ENCODE measurements at places on chromosomes 16 and 17.

DNA sequence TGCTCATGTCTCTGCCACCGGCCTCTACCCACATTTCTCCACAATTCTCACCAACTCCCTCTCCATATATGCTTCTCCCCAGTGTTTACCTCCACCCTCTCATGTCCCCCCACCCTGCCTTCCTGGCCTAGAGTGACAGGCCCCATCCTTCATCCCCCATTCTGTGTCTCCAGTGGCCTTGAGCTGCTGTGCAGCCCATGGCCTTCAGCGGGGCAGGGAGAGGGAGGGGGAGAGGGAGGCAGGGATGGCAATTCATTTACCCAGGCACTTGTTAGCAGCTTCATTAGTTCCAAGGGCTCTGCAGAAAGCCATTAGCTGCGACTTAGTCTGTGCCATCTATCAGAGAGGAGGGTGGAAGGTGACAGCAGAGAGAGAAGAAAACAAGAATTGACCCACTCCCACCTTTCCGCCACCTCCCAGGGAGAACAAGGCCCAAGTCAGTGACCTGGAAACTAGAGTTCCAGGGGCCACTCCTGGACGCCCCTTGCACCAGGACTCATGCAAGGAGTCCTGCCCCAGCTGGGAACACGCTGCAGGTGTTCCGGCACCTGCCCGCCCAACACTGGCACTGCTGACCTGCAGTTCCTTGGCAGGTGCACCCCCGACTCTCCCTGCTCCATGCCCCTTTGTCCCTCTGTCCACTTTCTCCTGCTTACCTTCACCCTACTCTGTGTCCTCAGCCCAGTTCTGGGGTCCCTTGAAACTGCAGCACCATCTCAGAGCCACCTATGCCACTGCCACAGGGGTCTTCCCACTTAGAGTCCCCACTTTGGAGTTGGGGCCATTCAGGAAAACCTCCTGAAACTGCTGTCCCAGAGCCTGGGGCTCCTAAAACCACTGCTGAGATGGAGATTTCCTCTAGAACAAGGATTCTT lies 23.5 kb upstream of the PYY start:
- no peak for DNase-seq

- no peak for DNase-seq
These were observed 29.3 kb downstream of the UNC13D start for GRCh38 chr17:75814900-75815373.

DNA sequence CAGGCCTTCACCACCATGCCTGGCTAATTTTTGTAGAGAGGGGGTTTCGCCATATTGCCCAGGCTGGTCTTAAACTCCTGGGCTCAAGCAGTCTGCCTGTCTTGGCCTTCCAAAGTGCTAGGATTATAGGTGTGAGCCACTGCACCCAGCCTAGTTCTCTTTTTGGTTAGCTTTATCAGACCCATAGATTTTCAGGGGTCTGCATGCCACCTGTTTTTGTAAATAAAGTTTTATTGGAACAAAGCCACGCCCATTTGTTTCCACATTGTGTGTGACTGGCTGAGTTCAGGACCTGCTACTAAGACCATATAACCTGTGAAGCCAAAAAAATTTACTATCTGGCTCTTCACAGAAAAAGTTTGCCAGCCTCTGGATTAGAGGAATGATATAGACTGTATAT lies 7.6 kb downstream of the PSMD11 start:
- no peak for DNase-seq

DNA sequence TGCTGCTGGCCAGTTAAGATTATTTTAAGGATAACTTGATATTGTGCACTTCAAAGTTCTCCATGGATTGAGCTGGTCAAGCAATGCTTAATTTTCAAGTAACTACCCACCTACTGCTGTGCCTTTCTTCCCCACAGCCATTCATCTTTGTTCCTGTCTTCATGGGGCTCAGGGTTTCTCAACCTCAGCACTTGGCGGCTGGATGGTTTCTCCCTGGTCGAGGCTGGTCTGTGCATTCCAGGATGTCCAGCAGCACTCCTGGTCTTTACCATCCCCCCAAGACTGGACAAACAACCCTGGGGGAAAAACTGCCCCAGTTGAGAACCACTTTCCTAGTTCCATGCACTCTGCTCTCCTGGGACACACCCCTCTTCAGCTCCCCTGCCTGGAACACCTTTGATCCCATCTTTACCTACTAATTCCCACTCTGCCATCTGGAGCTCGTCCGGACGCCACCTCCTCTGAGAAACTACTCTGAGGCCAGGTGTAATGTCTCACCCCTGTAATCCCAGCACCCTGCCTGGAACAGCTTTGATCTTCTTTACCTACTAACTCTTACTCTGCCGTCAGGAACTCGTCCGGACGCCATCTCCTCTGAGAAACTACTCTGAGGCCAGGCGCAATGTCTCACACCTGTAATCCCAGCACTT lies 81.5 kb downstream of the NXN start:
- DNase-seq: no peak

GRCh38 chr17:3552916-3553315 lies 4.7 kb downstream of the TRPV3 start:
- no peak for DNase-seq

DNA sequence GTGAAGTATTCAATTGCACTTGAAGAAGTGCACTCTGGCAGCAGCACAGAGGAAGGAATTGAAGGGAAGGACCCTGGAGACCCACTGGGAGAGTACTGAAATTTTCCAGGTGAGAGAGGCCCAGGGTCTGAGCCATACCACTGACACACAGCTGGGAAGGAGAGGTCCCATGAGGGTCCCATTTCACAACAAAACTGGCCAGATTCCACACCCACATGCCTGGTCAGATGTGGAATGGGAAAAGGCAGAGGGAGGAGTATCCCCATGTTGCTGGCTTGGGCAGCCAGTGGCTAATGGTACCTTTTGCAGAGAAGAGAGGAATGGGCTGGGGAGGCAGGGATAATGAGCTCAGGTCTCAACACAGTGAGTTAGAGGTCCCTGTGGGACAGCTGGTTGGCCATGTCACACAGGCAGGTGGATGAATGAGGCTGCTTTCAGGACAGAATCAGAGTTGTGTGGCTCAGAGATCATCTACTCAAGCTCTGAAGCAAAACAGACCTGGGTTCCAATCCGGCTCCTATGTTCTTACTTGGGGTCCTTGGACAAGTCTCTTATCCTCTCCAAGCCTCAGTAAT lies 26.2 kb upstream of the NGFR start:
- no peak for DNase-seq

- DNase-seq: no peak
These were observed 58.7 kb downstream of the CENPV start for GRCh38 chr17:16294560-16294959.

DNA sequence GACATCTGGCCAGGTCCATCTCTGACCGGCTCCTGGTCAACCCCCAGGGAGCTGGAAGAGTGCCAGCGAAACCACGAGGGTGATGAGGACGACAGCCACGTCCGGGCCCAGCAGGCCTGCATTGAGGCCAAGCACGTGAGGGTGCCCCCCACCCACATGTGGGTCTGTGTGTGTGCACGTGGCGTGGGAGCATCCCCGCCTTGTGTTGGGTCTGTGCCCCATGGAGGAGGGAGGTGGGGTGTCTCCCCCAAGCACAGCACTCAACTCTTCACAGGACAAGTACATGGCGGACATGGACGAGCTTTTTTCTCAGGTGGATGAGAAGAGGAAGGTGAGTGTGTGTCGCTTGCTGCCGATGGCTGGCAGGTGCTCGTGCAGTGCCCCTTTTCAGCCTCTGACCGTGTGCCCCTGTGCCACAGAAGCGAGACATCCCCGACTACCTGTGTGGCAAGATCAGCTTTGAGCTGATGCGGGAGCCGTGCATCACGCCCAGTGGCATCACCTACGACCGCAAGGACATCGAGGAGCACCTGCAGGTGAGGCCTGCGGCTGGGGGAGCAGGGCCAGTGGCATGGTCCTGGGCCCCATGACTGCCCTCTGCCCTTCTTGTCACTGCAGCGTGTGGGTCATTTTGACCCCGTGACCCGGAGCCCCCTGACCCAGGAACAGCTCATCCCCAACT lies 1.7 kb downstream of the STUB1 start:
- DNase-seq: no peak

DNA sequence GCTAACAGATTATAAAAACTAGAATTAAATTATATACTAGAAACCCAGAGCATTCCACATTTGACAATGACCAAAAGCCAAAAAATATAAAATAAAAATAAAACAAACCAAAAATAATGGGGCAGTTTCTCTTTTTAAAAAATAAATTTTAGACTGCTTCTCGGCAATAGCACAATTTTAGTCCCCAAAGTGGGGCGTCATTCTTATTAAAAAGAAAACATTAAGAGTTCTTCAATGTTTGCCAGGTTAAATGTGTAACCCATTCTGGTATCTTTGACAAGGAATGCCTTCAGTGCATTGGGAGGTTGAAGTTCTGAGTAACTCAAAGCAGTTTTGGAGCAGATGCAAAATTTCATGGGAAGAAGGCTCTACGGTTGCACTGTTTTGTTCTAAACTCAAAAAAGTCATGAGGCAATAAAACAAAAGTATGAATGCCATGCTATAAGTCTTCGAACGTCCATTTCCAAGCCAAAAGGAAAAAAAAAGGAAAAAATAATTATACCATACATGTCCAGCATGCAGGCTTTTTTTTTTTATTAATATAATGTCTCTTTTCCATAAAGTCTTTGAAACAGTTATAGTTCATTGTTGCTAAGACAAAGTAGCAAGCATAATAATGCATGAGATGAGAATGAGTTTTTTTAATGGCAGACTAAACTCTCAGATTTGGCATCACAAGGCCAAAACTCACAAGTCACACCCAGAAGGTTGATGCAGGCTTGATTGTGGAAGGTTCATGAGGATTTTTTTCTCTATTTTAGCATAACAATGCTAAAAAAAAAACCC lies 3.1 kb downstream of the MAF start:
- no peak for DNase-seq

DNA sequence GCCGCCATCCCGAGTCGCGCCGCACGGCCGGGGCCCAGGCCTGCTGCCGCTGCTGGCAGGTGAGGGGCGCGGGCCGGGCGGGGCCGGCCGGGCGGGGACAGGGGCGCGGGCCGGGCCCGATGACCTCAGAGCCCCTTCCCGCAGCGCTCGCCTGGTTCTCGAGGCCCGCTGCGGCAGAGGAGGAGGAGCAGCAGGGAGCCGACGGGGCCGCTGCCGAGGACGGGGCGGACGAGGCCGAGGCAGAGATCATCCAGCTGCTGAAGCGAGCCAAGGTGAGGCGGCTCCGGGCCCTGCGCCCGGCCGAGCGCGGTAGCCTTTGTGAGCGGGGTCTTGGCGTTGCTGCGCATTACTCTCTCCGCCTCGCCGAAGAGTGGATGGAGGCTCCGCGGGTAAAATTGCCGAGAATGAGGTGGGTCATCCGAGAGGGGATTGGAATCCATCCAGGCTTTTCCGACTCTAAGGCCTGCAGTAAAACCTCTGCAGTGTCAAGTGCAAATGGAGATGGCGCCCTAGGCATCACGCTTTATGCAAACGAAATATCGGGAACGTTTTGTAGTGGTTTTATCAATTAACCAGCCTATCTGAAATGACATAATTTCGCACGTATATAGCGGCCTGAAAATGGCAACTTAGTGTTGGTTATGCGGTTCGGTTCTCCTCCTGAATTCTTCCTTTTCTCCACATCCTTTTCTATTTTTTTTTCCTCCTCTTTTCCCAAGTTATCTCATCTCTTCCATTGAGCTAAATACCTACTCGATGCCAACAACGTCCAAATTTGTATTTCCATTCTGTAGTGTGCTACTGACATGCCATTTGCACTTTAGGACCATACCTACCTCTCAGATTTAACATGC lies 577 bp downstream of the TTC19 start:
- DNase-seq: no peak

- DNase-seq: no peak
These were observed 4.6 kb upstream of the PMP22 start for GRCh38 chr17:15269780-15270089.

DNA sequence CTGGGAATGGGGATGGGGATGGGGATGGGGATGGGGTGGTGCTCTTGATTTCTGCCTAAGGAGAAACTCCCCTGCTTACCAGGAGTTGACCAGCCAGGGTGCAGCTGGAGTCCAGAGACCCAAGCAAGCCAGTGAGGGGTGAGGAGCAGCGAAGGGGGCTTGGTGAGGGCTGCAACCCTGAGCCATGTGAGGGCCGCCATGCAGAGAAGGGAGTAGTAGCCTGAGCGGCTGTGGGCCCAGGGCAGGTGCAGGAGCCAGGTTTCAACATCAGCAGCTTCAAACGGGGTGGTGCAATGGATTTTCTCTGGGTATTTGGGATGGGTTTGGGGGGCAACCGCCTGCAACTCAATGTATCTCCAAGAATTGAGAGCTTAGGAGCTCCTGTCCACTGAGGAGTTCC lies 35.2 kb downstream of the COX4I1 start:
- no peak for DNase-seq

Data from left colon (tissue), 2 donors.